ENCODE measurements at places on chromosomes 4 and X.

- DNase-seq: no peak
Measured at GRCh38 chr4:74983253-74983635, 50.3 kb downstream of the PARM1 start.

- peak; percentile 34 for DNase-seq
Measured at GRCh38 chrX:119041175-119041574, 31.6 kb upstream of the CT47C1 start.

DNA sequence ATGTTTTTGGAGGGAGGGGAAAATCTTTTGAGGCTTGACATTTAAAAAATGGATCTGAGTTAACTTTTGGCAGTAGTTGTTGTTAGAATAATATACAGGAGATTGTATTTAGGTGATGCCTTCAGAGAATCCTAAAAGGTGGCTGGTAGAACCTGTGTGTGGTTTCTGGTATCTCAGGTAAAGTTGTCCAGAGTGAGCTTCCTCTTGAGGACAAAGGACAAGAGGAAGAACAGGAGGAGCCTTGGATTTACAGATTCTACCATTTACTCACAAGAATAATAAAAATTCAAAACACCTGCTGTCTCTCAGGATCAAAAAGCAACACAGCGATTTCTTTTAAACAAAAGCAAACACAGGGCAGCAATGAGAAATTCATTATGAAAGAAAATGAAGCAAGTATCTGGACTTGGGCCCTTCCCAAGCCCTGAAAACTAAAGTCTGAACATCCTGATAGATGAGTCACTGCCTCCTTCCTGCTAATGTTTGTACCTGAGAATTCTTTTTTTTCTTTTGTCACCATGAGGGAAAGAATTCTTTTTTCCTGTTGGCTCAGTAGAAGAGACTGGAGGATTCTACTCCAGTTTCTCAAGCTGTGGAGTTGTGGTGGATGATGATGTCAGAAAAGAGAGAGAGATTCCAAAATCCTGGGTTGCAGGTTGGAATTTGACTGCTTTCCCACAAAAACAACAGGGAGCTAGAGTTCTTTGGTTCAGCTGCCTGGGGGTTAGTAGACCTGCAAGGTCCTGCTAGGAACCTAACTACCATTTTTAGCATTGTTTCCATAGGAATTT lies 31.5 kb upstream of the RAPGEF2 start:
- DNase-seq: no peak

DNA sequence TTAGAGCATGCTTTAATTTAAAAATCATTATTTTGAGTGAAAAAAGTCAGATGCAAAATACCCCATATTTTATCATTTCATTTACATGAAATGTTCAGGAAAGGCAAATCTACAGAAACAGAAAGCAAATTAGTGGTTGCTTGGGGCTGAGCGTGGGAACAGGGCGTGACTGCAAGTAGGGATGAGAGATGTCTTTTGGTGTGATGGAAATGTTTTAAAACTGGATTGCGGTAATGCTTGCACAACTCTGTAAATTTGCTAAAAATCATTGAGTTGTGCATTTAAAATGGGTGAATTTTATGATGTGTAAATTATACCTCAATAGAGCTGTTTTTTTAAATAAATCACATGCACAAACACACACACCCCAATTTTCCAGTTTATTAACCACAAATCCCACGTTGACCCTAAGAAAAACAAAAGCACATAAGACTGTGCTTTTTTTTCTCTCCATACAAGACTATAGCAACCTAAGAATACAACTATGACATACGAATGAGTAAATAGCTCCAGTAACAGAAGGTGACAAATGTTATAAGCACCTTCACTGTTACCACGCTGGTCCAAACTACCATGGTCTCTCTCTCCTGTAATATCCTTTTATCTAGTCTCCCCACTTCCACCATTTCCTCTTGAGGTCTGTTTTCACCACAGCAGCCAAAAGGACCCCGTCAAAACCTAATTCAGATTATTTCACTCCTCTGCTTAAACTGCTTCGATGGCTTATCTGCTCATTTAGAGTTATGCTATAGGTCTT lies 37.2 kb downstream of the FRMD7 start:
- DNase-seq: peak; percentile 4

DNA sequence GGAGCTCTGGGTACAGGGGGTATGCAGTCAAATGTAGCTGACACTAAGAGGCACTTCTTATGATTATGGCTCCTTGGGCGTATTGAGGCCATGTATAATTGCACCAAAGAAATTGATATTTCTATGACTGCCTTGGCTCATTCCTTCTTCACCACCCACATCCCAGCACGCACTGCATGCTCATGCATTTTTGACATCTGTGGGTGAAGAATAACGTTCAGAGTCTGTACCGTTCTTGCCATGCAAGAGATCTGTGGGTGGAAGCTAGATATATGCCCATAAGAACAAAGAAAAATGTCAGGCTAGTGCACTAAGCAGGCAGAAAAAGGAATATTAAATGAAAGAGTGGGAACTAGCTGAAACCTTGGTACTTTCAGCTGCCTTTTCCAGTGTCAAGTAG lies 93.4 kb downstream of the EMCN start:
- no peak for DNase-seq

DNA sequence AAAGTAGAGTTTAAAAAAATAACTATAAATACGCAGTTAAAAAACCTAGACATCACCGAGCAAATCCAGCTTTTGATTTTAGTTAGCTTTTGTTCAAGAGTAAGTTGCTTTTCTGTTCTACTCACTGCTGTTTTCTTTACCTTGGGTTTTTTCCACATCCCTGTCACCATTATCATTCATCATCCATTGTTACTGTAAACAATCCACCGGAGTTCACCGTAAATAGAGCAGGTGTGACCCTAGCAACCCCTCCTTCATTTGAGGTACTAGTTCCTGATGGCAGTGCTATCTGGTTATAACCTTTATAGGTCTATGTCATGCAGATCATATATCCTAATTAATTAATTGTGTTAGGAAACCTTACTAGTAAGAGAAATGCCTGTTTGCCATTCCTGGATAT lies 43.0 kb upstream of the TEX13D start:
- DNase-seq: no peak

DNA sequence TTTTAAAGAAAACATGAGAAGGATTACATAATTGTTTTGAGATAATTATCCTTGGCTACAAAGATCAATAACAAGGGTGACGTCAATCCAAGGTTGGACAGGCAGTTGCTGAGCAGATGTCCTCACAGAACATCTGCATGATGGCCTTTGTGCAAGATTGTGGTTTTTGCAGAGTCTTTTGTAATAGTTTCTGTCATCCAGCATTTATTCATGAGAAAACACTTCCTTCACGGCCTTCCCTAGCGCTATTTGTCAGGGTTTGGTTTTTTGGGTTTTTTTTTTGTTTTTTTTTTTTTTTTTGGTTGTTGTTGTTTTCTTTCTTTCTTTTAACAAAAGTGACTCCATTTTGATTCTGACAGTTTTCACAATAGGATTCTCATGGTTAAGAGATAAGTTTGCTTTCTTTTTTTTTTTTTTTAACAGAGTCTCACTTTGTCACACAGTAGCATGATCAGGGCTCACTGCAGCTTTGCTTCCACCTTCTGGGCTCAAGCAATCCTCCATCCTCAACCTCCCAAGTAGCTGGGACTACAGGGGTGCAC lies 31.5 kb upstream of the ELF2 start:
- peak; percentile 95 for DNase-seq

- DNase-seq: peak; percentile 77
Measured at GRCh38 chrX:107701493-107702121, 73.3 kb downstream of the PRPS1 start.

DNA sequence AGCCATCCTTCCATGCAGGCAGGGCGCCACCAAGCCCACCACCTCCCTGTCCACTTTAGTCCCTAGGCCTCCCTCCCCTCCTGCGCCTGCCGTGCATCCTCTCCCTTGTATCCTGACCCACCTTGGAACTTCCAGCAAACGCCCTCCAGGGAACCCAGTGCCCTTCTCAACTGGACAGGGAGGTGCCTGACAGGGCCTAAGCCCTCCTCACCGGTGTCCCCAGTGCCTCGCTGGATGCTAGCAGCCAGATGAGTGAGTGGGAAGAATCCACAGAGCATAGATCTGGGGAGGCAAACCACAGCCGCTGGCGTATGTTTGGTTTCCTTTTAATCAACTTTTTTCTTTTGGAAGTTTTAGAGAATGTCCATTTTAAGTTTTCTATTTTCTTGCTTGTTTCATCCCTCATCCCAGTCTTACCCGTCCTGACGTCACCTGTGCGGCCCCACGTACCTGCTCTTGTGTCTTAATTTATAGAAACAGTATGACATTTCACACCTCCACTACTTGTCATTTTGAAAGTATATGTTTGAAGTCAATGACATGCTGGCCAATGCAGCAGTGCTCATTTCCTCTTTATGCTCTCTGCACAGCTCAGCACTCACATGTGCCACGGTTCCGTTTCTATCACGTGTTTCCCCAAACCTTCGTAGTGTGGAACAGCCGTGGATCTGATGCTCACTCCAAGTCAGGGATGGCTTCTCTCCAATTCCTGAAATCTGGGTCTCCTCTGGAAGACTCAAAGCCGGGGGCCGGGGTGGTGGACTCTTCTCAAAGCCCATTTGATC lies 3.4 kb upstream of the HMX1 start:
- peak; percentile 33 for DNase-seq

DNA sequence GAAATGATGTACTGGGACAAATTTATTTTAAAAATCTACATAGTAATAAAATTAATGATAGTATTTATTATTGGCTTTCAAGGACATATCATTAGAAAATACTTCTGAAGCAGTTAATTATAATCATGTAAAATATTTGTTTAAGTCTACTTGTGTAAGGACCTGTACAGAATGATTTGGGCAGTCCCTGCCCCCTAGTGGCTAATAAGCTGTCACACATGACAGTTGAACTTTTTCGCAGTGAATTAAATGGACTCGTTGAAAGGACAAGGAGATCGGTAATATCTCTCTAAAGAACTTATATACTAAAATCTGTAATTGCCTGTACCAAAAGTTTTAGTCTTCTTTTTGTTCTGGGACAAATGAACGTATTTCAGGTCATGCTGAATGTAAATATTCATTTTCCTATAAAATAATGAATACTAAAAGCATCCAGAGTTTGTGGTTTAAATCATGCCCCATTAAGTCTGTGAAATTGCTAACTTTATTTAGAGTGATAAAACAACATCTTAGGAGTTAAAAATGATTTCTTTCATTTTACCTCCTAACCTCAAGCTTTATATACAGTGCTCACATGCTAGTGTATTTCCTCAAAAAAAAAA lies 13.6 kb downstream of the EXOC1 start:
- peak; percentile 79 for DNase-seq

- DNase-seq: no peak
Measured at GRCh38 chr4:113009461-113009860, 40.0 kb upstream of the ANK2 start.

- DNase-seq: no peak
Measured at GRCh38 chr4:107862658-107863057, 37.9 kb downstream of the SGMS2 start.

GRCh38 chr4:151743894-151744293 lies 16.9 kb downstream of the GATB start:
- DNase-seq: no peak

DNA sequence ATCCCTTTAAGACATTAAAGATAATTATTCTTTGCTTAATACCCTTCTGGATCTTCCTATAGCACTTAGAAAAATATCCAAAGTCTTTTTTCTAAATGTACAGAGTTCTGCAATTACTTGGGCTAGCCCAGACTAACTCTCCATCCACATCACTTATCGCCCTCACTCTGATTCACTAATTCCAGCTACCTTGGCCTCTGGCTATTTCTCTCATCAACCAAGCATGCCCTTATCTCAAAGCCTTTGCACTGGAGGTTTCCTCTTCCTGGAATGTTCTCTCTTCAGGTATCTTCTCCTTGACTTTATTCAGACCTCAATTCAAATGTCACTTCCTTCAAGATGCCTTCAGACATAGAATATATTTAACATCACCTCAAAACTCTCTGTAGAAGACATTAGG lies 345.1 kb upstream of the SMIM31 start:
- DNase-seq: no peak

- no peak for DNase-seq
Measured at GRCh38 chrX:112527903-112528302, 151.8 kb downstream of the LHFPL1 start.

GRCh38 chr4:183609151-183609550 lies 49.8 kb downstream of the RWDD4 start:
- DNase-seq: no peak

- DNase-seq: no peak
Measured at GRCh38 chrX:74248889-74249288, 55.1 kb upstream of the ZCCHC13 start.

All from NB4 (cell line).